ENCODE measurements at places on chromosomes 1 and 21.

GRCh38 chr1:64532646-64533045 lies 62.7 kb downstream of the CACHD1 start:
- DNase-seq = no peak

DNA sequence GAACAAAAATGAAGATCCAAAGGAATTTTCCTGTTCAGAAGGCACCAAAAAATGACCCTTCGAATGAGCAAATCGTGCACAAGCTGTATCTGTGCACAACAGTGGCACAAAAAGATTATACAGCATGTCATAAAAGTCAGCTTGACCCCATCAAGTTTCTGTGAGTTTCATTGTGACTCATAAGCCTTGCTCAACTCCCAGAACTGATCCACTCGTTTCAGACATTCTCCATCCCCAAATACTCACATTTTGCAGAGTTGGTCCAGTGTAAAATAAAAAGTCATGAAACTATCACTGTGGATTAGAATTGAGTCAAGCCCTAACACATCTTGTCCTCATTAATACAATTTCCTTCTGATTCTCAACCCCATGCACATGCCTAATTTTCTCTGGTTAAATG lies 174.7 kb upstream of the PKN2 start:
- DNase-seq = no peak

- no peak for DNase-seq
Observed at GRCh38 chr1:56376188-56376984, 203.0 kb downstream of the PLPP3 start.

DNA sequence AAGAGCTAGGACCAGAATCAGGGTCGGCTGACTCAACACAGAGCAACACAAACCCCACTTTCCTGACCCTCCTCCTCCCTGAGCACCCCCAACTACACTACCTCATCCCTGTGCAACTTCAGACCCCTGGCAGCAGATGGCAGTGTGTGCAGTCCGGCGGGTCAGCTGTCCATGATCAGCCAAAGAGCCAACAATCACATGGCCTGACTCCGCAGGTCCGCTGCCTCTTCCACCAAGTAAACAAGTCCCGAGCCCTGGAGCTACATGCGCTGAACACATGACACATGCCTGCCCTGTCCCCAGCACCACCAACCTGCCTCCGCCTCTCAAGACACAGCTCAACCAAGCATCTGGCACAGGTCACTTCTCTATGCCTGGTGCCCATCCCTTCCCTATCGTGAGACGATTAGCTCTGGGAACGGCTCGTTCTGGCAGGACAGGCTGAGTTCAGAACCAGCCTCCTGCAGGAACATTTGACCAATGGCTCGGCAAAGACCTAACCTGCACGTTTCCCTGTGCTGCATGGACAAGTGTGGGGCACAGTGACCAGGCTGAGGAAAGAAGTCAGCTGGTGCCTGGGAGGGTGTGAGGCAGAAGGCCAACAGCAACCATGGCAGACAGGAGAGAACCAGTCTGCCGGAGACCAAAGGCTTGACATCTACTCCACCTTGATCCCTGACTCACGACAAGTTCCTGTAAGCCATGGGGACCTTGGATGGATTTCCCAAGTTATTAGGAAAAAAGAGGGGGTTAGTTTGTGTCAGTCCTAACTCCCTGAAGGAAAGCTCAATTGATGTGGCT lies 60.3 kb downstream of the CD46 start:
- DNase-seq = no peak

DNA sequence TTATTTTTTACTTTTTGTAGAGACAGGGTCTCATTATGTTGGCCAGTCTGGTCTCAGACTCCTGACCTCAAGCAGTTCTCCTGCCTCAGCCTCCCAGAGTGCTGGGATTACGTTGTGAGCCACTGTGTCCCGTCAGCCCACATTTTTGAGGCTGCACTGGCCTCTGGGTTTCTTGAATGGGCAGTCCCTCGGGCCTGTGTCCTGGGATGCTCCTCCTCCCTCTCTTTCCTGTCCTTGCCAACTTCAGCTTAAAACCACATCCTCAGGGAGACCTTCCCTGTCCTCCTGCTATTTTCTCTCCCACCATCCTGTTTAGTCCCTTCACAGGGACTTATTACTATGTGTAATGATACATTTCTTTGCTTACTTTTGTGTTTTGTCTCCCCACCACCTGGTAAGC lies 31.4 kb upstream of the LYST start:
- DNase-seq = no peak

GRCh38 chr1:212317916-212318315 lies 32.7 kb downstream of the PPP2R5A start:
- no peak for DNase-seq

DNA sequence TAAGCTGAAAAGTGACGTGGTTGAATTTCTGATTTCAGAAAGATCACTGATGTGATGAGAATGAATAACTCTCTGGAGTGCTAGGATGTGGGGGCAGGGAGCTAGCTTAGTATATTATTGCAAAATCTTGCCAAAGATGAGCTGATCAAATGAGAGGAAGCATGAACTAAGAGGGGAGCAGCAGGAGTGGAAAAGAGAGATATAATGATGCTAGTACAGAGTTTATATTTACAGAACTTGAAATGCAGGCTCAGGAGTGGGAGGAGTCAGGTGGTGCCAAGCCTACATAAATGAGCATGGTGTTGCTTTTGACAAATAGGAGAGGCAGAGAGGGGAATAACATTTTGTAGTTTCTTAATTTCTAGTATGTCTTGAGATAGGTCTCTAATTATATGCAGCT lies 38.1 kb upstream of the NBL1 start:
- DNase-seq = no peak

DNA sequence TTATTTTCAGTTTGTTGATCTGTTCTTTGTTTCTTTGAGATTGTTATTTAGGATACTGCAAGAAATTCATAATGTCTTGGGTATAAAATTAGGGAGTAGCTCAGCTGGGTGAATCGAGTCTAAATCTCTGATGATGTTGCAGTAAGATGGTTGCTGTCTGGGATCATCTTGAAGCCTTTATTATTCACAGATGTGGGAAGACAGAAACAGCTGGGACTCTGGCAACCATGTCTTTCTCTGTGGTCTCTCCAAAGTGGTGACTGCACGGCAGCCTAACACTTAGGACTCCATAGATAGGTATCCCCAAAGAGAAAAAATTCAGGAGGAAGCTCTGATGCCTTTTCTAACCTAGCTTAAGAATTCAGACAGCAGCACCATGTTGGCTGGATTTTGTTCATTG lies 52.7 kb downstream of the RAP1A start:
- DNase-seq = no peak

All from natural killer cell treated with Interleukin-12 subunit alpha and Interleukin-12 subunit beta and Interleukin-15 and Interleukin-18, amount 100 ng/mL, for 72 hours (primary cell).